BE2C (cell line): ENCODE measurements at places on chromosomes 6 and 20.
A peak's percentile ranks its signal among the peaks of the same experiment; 100 is the strongest.

- DNase-seq, result no peak
These were observed 68.8 kb downstream of the PYGB start for GRCh38 chr20:25316506-25317190.

DNA sequence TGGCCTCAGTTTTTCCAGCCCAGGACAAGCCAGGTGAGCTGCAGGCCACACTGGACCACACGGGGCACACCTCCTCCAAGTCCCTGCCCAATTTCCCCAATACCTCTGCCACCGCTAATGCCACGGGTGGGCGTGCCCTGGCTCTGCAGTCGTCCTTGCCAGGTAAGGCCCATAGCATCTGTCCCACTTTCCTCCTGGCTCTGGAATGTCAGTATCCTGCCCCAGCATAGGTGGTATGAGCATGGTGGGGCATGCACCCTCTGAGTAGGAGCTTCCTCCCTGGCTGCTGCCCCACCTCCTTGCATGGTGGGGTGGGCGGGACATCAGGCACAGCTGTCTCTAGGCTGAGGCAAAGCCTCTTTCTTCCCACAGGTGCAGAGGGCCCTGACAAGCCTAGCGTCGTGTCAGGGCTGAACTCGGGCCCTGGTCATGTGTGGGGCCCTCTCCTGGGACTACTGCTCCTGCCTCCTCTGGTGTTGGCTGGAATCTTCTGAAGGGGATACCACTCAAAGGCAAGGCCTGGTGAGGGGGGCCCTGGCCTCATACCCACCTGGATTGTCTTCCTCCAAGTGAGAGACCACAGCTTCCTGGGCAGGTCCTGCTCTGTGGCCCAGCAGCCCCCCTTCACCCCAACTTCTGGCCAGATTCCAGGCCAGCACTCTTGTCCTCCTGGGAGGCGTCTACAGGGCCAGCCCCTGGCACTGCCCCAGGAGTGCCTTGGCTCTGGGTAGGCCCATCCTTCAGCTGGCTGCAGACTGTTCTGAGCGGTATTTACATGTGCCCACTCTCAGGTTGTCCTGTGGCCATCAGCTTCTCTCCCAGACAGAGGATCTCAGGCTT is 9.1 kb downstream of the PI16 start:
- DNase-seq, result peak; percentile 36

- DNase-seq, result no peak
These were observed 6.5 kb upstream of the TUBB2B start for GRCh38 chr6:3233904-3234303.

GRCh38 chr6:142334294-142334693 is 32.5 kb downstream of the ADGRG6 start:
- DNase-seq, result no peak

DNA sequence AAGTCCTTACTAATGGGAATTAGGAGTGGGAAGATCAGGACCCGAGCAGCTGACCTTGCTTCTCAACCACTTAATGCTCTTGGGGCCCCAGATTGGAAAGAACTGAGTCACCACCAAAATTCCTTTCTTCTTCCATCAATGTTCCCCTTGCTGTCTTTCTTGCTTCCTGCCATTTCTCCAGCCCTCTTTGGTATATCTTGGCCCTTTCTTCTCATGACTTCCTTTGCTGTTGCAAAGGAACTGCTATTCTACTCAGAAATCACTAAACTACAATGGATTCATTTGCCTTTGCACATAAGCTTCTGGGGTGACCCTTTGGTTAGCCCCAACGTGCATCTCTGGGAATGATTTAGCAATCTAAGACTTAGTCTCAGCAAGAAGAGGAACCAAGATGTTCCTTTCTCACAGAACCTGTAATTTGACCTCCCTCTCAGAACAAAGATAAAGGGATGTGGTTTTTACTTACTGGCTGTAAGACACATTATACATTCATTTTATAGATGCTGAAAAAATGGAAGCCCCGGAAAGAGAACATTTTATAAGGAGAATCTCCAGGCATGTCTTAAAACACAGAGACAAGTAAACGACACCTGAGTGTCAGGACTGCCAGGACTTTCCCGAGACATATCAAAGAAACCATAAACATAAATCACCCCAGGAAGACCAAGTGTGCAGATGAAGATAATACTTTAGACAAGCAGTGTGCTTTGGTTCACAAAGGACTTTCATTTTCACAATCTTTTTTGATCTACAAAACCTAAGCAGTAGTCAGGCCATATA is 99.0 kb upstream of the TNFAIP3 start:
- no peak for DNase-seq

- DNase-seq, result no peak
These were observed 30.8 kb downstream of the CD164 start for GRCh38 chr6:109351231-109352130.

DNA sequence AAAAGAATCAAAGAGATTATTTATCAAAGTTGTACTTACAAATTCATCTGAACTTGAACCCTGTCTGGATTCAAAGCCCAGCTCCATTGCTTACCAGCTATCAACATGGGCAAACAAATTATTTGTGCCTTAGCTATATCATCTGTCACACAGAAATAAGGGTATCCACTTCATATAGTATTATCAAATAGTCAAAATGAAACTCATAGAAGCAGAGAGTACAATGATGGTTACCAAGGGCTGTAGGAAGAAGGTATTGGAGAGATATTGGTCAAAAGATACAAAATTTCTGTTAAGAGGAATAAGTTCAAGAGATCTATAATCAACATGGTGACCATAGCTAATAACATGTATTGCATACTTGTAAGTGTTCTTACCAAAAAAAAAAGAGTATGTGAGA is 87.8 kb upstream of the CCDC28A start:
- DNase-seq, result no peak

DNA sequence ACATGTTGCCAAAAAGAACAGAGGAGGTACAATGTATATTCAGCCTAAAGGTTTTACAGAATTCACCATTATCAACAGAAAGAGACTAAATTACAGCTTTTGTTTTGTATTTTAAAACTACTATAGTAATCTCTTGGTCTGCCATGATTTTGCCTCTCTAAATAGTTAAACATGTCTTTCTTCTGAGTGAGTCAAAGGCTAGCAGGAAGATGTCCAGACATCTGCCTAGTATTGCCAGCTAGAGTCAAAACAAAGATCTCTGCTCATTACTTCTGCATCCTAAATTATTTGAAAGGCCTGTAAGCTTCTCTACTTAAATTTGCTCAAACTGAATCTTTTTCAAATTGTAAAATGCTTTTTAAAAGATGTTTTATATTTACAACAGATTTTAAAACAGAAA is 8.8 kb downstream of the ASF1A start:
- DNase-seq, result no peak

DNA sequence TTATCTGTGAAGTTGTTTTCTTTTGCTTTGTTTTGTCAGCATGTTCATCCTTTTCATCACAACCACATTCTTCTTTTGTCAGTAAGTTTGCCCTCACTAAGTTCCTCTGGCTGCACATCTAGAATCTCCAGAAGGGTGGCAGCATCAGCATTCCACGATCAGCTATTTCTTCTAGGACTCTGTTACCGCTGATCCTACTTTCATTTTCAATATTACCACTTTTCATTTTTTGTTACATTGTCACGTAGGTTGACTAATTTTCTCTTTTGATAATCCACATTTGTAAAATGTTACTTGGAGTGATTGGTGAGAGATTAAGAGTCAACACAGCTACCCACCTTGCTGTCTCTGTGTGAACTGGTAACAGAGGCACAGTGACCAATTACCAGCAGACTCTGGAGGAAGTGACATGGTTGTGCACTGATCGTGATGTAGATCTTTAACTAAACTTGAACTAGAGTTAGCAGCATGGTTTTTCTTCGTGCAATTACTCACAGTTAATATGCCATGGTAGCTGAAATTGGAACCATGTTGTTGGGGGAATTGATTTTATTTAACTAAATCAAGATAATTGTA is 307.9 kb upstream of the SLC35B3 start:
- DNase-seq, result no peak

DNA sequence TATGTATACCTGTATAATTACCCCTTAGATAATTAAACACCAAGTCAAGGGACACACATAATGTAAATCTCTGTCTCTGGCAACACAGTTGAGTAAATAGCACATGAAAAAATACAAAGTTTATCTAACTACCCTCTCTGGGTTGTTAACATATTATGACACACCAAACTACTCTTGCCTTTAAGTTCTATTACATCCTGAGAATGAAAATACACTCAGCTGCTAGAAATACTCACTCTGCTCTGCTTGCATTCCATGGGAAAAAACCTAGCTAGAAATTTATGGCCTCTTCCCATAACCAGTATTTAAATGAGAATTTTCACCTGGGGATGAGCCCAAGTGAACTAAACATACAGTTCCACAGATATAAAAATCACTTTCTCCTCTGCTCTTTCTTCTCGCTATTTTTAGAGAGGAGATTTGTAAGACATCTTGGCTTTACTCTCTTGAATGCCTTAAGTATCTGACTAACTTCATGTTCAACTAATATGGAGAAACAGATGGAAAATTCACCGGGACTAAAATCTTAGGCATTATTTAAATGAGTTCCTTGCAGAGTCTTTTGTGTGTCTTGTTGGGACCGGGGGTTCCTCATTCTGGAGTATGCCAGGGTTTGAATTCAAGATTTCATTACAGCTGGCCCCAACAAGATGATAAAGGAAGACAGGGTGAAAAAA is 140.9 kb downstream of the GJA10 start:
- DNase-seq, result no peak

DNA sequence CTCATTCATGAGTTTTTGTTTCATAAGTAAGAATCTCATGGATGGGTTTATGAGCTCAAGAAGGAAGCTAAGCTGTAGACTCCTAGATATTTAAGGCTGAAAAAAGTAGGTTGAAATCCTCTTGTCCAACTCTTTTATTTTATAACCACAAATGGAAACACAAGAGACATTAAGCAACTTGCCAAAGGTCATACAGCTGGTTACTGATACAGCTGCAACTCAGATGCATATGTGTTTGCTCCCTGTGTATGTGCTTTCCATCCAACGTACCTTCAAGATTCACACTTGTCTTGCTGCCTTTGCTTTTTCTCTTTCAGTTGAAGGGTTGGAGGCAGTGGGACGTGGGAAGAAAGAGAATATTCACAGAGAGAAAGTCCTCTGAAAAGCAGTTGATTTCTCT is 153.5 kb upstream of the STMND1 start:
- DNase-seq, result no peak

- no peak for DNase-seq
These were observed 60.6 kb upstream of the CCN6 start for GRCh38 chr6:111993342-111993741.

DNA sequence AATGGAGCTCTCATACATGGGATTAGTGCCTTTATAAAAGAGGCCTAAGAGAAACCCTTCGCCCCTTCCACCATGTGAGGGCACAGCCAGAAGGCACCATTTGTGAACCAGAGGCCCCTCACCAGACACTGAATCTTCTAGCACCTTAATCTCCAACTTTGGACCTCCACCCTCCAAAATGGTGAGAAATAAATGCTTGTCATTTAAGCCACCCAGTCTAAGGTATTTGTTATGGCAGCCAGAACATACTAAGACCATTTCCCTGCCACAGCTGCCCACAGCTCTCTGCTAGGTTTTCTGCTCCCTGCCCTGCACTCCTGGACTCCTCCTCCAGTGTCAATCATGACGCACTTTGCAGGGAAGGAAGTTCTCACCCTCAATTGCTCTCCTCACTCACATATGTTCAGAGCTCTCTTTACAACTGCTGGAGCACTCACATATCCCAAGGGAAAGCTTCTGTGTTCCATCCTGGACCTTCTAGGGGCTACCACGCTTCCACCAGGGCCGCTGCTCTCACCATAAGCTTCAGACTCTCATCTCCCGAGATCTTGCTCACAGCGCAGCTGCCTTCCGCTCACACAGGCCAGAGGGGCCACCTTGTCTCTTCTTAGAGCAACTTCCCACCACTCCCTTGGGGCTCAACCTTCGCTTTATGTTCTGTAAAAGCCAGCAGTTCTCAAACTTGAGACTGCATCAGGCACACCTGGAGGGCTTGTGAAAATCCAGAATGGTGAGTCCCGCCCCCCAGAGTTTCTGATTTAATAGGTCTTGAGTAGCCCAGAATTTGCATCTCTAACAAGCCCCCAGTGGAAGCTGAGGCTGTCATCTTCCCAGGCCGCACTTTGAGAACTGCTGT is 1.6 kb upstream of the LY86 start:
- no peak for DNase-seq

- DNase-seq, result no peak
These were observed 116.2 kb downstream of the ME1 start for GRCh38 chr6:83314693-83315092.

DNA sequence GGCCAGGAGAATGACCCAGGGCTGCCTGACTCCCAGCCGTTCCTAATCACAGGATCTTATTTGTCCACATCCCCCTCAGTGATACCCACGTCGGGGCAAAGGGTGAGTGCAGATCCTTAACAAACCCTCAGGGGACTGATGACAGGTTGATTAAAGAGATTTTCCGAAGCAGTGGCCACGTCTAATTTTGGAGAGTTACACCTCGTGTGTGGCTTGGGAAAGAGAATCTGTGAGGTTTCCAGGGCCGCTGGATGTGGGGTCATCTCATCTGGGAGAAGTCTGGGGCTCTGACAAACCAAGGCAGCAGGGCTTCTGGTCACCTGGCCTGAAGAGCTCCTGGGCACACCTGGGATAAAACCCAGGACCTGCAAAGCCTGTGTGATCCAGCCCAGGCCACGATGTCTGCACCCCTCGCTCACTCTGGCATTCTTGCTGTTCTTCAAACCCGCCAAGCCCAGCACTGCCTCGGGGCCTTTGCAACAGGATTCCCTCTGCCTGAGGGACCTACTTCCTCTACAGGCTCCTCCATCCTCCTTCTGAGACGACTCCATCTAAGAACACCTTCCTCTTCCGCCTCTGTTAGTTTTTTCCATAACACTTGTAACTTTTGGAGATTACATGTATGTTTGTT is 4.7 kb downstream of the JPH2 start:
- no peak for DNase-seq

DNA sequence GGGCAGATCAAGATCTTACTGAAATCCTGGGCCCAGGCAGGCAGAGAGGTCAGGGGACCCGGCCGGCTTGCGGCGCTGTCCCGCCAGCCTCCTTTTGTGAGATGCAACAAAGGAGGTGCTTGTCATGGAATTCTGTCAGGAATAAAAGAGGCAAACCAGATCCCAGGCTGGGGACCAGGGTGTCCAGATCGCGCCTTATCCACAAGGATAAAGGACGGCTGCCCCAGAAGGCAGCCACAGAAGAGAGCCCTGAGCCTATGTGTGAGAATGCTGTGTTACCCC is 42.6 kb upstream of the CDH22 start:
- no peak for DNase-seq

GRCh38 chr20:316316-317068 is 8.9 kb upstream of the SOX12 start:
- no peak for DNase-seq

DNA sequence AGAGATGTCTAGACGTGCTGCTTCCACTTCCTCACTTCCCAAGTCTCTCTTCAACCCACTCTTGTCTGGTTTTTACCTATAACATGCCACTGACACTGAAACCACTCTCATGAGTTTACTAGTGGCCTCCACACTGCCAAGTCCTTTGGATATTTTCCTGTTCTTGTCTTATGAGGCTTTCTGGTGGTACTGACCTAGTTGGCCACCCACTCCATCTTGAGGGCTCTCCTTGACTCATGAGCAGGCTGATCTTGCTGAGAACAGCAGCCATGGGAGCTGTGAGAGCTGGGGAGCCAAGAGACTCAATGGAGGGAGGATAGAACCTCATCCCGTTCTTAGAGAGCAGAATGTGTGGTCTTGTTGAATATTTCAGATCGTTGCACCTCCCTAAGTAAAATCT is 283.4 kb upstream of the PRDM1 start:
- no peak for DNase-seq
